ENCODE measurements at places on chromosomes 2 and 18.

DNA sequence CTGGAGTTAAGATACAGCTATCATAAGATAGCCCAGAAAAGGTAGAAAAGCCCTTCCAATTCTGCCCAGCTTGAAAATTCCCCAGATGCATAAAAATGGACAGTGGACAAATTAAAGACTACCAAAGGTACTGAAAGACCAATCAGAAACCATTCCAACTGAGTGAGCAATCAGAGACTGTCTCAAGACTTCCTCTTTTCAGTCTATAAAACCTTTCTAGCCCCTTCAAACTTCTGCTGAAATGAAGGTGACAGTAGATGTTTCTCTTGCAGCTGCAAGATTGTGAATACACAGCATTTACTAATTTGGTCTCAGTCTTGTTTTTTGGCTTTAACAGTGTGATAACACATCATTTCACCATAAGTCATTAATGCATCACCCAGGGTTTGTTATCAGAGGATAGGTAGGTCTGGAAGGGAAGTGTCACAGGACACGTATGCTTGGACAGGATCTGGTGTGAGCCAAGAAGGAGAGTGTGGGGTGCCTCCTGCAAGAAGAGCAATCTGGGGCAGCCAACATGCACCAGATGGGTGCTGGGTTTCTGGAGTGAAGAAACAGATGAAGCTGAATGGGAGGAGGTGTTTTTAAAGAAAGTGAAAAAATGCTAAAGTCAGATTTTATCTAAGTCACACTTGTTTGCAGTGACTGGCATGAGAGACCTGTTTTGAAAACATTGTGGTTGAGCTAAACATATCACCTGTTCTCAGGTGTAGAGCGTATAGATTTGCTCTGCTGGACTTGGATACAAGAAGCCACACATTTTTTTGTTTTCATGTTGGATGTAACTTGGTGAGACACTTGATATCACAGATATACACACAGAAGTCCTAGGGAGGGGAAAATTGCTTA, 75.3 kb upstream of the DDX18 start:
- no peak for DNase-seq

DNA sequence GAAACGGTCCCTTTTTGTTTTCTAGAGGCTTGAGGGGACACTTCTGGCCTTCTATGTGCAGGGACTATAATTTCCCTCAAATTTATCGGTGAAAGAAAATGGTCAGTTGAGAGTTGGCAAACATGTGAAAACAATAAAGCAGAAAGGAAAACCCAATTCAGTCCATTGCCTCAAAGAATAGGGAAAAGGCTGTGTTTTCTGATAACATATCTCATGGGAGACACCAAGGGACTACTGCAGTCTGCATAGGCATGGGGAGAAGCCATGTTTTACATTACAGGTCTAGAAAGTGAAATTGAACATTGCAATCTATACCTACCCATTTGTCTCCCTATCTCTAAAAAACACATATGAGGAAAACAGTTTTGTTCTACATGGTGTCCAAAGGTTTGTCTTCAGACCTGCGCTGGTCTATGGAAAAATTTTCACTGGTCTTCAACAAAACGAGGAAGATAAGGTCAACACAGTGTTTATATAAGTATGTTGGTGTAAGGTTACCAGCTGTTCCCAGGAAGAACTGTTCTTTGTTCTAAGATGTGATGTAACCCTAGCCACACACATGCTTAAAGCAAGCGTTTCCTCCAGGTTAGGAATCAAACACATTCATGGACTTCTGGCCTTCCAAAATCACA, 179.7 kb downstream of the MREG start:
- DNase-seq: no peak

DNA sequence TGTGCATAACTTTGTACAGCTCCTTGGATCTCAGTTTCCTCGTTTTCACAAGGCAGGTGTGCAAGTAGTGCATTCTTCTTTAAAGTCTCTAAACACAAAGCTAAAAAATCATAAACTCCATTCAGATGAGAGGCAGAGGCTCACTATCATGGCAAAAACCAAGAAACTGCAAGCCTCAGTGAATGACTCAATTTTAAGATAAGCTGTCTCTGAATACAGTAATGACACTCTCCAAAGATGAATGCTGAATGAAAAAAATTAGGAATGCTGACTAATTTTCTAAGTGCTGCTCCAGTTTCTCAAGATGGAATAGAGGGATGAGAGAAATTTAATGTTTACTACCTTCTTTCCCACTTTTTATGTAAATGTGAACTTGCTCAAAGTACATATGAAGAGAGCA, 17.2 kb downstream of the B4GALT6 start:
- DNase-seq: no peak

GRCh38 chr2:1046067-1046466, 95.4 kb downstream of the SNTG2 start:
- no peak for DNase-seq

DNA sequence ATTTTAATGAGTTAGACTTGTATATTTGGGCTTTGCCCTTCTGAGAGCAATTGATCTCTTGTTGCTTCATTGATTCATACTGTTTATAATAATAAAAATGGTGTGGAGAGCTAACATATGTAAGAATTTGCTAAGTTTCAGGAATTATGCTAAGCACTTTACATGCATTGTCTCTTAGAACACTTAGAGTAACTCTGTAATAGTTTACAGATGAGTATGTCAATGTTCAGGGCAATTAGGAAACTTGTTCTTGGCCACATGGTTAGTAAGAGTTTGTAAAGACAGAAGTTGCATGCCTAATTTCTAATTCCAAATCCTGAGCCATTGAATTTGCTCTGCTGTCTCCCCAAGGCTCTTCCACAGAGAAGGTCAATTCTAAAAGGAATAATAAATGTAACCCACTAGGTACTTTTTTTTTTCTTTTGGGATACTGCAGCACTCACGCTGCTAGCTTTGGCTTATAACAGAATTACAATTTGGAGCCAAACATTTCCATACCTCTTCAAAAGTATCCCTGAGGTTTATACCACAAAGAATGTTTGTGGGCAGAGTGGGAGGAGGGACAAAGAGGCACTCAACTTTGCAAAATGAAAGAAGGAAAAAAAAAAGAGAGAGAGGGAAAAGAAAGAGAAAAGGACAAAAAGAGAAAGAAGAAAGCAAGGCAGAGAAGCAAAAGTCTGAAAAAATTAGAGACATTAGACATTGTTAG, 232.4 kb downstream of the CALCRL start:
- DNase-seq: no peak

- no peak for DNase-seq
Observed at GRCh38 chr2:147760984-147761383, 83.8 kb upstream of the ACVR2A start.

DNA sequence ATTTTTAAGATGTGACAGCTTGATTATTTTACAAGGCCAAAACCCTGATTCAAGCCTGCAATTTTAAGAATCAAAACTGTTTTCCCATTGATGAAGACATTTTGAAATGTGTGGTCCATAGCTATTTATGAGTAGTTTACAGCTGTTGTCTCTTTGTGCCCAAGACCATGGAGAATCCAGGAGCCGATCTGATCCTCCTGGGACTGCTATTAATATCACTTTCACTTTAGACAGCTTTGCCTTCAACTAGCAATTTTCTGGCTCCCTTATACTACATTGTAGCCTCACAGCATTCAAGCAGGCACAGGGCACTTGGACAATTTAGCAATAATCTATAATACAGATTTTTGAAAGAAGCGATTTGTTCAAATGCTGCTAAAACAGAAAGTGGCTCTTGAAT, 172.9 kb downstream of the SLC8A1 start:
- no peak for DNase-seq

- DNase-seq: no peak
Observed at GRCh38 chr2:84778911-84779690, 101.8 kb downstream of the TRABD2A start.

DNA sequence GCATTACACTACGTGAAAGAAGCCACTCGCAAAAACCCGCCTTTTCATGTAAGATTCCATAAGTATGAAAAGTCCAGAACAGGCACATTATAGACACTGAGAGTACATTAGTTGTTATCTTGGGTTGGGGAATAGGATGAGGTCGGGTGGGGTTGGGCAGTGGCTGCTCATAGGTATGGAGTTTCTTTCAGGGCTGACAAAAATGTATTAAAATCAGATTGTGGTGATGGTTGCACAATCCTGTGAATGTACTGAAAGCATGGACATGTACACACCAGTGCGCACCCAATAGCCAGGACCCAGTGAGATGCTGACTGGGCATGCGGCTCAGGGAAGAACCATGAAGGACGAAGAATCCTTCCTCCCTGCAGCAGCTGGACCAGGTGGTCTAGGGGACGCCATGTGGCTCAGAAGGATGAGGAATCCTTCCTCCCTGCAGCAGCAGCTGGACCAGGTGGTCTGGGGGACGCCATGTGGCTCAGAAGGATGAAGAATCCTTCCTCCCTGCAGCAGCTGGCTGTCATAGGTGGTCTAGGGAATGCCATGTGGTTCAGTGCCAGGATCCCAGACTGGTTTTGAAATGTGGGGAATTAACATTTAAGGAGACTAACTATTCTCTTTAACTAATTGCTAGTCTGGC, 50.1 kb downstream of the MBP start:
- no peak for DNase-seq

DNA sequence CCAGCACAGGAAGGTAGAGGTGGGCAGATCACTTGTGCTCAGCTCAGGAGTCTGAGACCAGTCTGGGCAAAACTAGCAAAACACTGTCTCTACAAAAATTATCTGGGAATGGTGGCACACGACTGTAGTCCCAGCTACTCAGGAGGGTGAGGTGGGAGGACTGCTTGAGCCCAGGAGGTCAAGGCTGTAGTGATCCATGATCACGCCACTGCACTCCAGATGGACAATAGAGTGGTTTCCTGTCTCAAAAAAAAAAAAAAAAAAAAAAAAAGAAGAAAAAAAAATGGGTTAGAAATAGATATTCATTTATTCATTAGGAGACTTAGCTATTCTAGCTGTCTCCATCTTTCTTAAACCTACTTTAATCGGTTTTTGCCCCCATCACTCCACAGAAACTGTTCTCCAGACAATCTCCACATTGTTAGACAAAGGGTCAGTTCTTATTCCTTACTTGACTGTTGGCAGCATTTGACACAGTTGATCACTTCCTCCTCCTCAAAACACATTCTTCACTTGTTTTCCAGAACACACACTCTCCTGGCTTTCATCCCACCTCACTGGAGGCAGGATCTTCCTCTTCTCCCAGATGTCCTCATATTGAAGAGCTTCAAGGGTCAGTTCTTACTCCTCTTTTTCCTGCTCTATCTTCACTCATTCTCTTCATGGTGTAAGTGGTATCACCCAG, 103.1 kb downstream of the DTNB start:
- DNase-seq: no peak

DNA sequence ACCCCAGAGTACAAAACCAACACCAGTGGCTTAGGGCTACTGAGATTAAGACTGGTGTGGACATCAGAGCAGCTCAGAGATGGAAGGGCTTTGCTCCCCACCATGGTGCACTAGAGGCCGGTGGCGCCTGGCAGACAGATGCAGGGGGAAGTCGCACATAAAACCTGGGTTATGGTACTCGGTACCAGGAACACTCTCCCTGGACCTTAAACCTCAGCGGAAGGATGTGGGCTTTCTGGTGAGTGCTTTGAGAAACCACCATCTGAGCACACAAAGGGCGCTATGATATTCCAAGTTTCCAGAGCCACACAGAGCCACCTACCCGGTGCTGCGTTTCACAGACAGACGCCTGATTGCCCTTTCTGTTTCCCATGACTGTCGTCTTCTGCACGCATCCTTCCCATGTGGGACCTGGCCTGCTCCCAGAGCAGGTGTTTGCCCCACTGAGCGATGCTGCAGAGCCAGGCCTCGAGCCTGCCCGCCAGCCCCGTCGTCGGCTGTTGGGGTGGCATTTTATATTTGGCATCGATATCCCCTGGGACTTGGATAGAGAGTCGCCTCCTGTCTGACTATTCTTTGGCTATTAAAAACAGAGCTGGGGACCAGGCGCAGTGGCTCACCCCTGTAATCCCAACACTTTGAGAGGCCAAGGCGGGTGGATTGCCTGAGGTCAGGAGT, 89.5 kb upstream of the ODC1 start:
- no peak for DNase-seq

GRCh38 chr2:6909431-6910385, 7.5 kb upstream of the RNF144A start:
- DNase-seq: no peak

DNA sequence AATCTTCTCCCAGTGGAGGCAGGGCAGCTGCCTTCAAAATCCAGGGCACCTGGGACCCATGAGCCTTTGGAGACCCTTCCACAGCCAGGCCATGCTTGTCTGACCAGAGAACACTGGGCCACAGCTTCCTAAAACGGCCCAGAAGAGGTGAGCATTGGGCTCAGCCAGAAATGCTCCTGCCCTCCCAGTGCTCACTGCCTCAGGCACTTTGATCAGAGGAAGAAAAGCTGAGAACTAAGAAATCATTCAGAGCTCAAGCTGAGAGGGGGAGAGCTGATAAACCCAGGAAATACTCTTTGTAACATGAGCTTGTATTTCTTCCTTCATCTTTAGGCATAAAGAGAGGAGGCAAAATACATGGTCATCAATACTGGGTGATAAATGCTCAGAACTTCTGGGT, 365.5 kb upstream of the KLHL29 start:
- DNase-seq: no peak

DNA sequence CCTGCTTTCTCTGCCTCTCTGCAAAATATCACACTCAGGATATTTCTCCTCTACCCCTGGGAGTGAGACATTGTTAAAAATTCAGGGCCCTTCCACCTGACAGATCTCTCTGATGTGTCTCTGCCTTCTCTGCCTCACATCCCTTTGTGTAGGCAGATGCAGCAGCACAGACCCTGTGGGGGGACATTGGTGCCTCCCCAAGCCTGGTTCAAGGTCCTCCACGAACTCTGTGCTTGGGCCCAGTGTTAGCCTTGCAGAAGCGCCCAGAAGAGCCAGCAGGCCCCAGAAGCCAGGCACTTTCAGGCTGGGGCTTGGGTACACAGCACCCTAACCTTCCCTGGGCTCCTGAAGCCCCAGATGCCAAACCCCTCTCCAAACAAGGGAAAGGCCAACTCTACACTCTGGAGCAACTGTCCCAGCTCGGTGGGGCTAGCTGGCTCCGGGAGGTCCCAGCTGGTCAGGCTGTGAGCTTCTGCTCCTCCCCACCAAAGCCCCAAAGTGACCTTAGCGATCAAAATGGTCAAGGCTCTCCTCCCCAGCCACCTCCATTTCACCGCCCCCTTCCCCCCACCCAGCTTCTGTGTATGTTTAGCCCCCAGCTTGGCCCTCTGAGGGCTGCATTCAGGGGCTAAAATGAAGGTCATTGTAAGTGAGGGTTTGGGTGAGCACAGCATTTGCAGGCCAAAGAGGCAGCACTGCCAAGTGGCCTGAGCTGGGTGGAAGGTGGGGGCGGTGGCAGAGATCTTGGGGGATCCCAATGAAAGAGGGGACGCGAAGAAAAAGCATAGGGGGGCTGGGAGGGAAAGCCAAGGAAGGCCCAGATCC, 2.6 kb downstream of the HOXD9 start:
- DNase-seq: no peak

- no peak for DNase-seq
Observed at GRCh38 chr2:35428548-35428947, 927.0 kb upstream of the CRIM1 start.

GRCh38 chr2:155692106-155692505, 640.4 kb downstream of the NR4A2 start:
- DNase-seq: no peak

GRCh38 chr2:31997653-31998052, 13.2 kb downstream of the MEMO1 start:
- DNase-seq: no peak

All from activated naive CD4-positive, alpha-beta T cell (primary cell).